ENCODE measurements at places on chromosomes 11 and 22. TPM values are rescaled to one million over a fixed set of nuclear protein-coding genes. Genes with fewer than 3 reads are reported as not detected.

NCF4 gene
- 15.1 TPM for total RNA-seq

NPAT gene
- total RNA-seq, result 8.2 TPM

SLC22A8 gene
- not detected for total RNA-seq

MS4A1 gene
- total RNA-seq, result 0.38 TPM

CSF2RB gene
- total RNA-seq, result 1.5 TPM

EIF1AD gene
- total RNA-seq, result 43.2 TPM

CRYBB3 gene
- total RNA-seq, result not detected

ANGPTL5 gene
- 0.29 TPM for total RNA-seq

GCAT gene
- total RNA-seq, result 21.7 TPM

POU2AF2 gene
- total RNA-seq, result not detected

FOLR2 gene
- total RNA-seq, result 1.7 TPM

- no peak for DNase-seq
- H3K4me3 ChIP-seq, result no peak overlapping the region
- peak overlapping the region; percentile 77 for H3K27ac ChIP-seq
- H3K27me3 ChIP-seq, result peaks cover 11% of the 10 kb centered on the region
Observed at GRCh38 chr11:119903389-119903788, 174.4 kb upstream of the NECTIN1 start.

DNA sequence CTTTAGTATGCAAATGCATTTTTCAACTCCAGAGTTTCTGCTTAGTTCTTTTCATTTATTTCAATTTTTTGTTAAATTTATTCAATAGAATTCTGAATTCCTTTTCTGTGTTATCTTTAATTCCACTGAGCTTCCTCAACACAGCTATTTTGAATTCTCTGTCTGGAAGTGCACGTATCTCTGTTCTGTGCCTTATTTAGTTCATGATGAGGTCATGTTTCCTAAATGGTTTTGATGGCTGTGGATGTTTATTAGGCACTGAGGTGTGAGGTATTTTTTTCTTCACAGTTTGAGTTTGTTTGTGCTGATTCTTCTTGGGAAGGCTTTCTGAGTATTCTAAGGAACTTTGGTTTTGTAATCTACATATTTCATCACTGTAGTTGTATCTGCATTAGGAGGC lies 2042.8 kb upstream of the RAG2 start:
- no peaks in the 10 kb centered on the region for H3K27me3 ChIP-seq
- H3K27ac ChIP-seq, result no peak overlapping the region
- DNase-seq, result no peak

DNA sequence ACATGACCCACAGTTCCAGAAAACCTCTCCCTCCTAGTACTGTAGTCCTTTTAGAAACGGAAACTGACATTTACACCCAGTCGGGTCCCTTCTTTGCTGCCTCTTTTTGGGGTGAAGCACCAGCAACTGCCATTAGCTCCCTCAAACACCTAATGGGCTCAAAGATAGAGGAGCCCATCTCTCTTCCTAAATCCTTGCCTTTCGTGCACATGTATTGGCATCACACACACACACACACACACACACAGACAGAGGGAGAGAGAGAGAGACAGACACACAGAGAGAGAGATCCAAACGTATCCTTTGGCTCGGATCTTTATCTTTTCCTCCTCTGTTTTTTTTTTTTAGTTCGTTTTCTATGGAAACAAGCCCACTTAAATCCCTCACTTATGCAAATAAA lies 716 bp downstream of the GRM5 start:
- no peak overlapping the region for H3K27ac ChIP-seq
- DNase-seq, result no peak
- peaks cover 48% of the 10 kb centered on the region for H3K27me3 ChIP-seq
- H3K4me3 ChIP-seq, result no peak overlapping the region

DNA sequence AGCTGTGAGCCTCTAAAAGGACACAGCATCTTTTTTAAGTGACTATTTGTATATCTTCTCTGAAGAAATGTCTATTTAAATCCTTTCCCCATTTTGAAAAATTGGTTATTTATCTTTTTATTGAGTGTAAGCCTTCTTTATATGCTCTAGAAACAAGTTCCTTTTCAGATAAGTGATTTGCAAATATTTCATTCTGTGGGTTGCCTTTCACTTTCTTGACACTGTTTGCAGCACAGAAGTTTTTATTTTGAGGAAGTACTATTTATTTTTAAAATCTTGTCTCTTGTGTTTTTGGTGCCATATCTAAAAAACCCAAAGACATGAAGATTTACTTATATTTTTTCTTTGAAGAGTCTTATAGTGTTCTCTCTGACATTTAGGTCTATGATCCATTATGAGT lies 40.1 kb upstream of the LYVE1 start:
- no peaks in the 10 kb centered on the region for H3K27me3 ChIP-seq
- H3K4me3 ChIP-seq, result no peak overlapping the region
- no peaks in the 10 kb centered on the region for H3K36me3 ChIP-seq
- H3K27ac ChIP-seq, result no peak overlapping the region

DNA sequence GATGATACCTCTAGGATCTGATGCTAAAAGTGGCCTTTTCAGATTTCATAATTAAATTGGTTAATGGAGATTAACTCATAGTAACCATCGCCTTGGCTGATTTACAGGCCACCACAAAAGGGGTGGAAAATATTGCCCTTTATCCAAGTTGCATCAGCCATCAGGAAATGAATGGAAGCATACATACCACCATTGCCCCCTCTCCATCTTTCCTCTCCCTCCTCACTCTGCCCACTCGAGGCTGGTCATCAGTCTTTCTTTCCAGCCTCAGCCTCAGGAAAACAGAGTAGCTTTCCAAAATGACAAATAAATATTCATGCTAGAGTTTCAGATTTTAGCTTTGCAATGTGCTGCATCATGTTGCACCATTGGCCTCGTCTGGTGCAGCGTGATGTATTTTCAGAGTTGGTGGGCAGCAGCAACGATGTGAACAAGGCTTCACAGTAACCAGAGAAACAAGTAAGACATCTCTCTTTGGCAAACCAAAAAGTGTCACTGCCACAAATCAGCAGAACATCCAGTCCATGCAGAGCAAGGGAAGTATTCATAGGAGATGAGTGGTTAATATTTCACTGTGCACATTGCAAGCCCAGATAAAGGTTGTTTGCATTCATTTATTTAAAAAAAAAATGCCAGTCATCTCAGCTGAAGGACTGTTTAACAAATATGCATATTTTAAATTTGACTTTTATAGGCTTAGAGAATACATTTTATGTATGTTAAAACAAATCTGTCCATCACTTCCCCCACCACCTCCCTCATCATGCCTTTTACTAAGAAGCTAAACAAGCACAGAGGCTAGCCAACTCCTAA lies 136.7 kb upstream of the FAT3 start:
- H3K27ac ChIP-seq, result no peak overlapping the region
- no peaks in the 10 kb centered on the region for H3K36me3 ChIP-seq
- no peak overlapping the region for H3K4me3 ChIP-seq
- no peak for DNase-seq

- H3K27me3 ChIP-seq, result no peaks in the 10 kb centered on the region
- H3K36me3 ChIP-seq, result no peaks in the 10 kb centered on the region
- DNase-seq, result no peak
- peaks cover 17% of the 10 kb centered on the region for H3K4me1 ChIP-seq
- no peak overlapping the region for H3K27ac ChIP-seq
- no peak overlapping the region for H3K4me3 ChIP-seq
Observed at GRCh38 chr11:66986178-66986545, 11.1 kb downstream of the C11orf86 start.

- H3K4me3 ChIP-seq, result no peak overlapping the region
- no peak for DNase-seq
- no peaks in the 10 kb centered on the region for H3K36me3 ChIP-seq
- no peak overlapping the region for H3K27ac ChIP-seq
Observed at GRCh38 chr11:122215244-122215992, 99.4 kb upstream of the BLID start.

DNA sequence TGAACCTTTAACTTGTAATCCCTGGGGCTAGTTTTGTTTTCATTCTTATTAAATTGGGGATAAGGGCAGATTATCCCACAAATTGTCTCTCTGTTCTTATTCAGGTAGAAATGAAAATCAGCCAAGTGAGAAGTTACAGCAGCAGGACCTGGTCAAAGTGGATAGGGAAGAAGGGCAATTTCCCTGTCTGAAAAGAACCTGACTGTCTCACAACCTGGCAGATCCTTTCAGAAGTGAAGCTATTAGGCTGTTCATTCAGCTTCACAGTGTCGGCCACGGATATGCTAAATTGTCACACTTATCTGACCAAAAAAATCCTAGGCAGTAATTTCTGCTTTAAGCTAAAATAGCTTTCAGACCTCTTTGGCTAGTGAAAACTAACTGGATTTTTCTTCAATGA lies 712.6 kb upstream of the ANO5 start:
- no peaks in the 10 kb centered on the region for H3K36me3 ChIP-seq
- no peak for DNase-seq
- no peak overlapping the region for H3K4me3 ChIP-seq
- no peaks in the 10 kb centered on the region for H3K27me3 ChIP-seq

- H3K4me1 ChIP-seq, result no peaks in the 10 kb centered on the region
- no peak overlapping the region for H3K27ac ChIP-seq
- no peaks in the 10 kb centered on the region for H3K27me3 ChIP-seq
Observed at GRCh38 chr11:108733479-108734116, 68.7 kb downstream of the DDX10 start.

DNA sequence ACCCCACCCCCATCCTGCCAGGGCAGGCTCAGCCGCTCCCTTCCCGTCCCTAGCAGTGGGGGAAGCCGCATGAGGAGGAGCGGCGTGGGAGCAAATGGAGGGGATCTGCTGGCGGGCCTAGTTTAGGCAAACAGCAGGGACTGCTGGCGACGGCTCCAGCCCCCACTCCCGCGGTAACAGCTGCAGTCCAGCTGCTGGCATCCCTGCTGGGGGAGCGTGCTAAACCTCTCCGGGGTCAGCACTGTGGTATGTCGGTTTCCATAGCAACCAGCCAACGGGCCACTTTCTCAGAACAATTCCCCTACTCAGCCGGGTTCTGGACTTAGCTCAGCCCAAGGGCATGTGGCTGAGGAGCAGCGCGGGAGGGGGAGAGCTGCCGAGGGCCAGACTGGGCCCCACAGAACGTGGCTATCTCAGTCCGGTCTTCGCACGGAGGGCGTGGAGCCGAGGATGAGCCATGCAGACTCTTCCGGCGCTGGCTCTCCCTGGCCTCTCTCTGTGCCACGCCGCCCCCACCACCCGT lies 98.8 kb downstream of the PKNOX2 start:
- H3K27ac ChIP-seq, result peak overlapping the region; percentile 44
- H3K4me3 ChIP-seq, result peak overlapping the region; percentile 37
- no peaks in the 10 kb centered on the region for H3K27me3 ChIP-seq

DNA sequence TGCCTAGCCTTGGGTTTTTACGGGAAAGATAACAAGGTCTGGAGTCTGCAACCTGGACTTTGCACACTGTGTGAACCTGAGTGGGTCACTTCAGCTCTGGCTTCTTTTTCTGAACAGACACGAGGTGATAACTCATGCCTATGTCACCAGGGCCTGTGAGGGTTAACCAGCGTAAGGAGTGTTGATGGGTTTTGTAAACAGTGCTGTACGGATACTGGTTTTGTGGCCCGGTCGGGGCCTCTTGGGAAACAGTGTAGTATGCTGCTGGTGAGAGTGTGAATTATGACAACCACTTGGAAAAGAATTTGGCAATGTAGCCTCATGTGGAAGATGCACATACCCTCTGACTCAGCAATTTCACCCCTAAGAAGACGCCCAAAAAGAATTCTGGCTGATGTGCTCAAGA lies 266.8 kb downstream of the MN1 start:
- no peaks in the 10 kb centered on the region for H3K36me3 ChIP-seq
- no peaks in the 10 kb centered on the region for H3K27me3 ChIP-seq
- H3K4me1 ChIP-seq, result no peaks in the 10 kb centered on the region

DNA sequence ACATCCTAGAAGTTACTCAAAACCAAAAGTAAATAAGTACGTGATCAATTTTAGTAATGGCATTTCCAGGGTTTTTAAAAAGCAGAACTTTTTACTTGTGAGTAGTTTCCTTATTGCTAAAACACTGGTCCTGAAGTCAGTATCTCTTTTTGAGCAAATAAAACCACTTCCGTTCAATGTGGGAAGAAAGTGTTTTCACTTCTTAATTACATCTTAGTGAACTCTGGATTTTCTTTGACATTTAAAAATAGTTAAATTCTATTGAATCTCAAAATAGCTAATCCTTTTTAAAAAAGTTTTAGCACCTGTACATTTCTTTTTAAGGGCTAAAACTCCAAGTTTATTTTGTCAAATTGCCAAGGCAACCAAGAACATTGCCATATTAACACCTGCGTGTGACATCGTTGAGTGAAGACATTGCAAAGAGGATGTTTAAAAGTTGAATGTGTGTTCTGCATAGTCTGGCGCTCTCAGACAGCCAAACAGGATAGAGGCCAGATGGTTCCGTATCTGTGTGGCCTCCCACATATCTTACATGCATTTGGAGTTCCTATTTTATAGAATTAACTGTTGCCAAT lies 17.2 kb upstream of the OR5B21 start:
- no peak overlapping the region for H3K4me3 ChIP-seq
- no peaks in the 10 kb centered on the region for H3K36me3 ChIP-seq
- no peak for DNase-seq
- no peaks in the 10 kb centered on the region for H3K27me3 ChIP-seq

DNA sequence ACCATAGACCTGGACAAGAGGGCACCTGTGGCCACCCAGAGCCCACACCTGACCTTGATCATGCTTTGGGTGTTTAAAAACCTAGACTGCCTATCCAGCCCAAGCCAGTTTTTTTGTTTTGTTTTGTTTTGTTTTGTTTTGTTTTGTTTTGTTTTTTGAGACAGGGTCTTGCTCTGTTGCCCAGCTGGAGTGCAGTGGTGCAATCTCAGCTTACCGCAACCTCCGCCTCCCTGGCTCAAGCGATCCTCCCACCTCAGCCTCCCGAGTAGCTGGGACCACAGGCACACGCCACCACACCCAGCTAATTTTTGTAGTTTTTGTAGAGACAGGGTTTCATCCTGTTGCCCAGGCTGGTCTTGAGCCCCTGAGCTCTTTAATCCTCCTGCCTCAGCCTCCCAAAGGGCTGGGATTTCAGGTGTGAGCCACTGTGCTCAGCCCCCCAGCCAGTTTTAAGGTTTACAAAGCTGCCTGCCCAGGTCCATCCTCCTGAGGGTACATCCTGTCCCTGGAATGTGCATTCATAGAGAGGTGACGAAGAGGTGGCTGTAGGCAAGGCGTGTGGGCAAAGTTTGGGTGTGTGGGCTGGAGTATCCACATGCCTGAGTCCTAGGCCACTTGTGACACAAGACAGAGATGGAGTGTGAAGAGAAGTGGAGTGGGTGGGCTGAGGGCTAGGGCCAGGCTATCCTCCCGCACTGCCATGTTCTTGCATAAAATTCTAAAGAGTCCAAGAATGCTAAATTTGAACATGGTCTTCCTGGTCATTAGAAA lies 3.3 kb upstream of the CD82 start:
- H3K4me1 ChIP-seq, result peaks cover 80% of the 10 kb centered on the region
- no peak overlapping the region for H3K4me3 ChIP-seq
- DNase-seq, result no peak
- no peaks in the 10 kb centered on the region for H3K36me3 ChIP-seq
- H3K27me3 ChIP-seq, result no peaks in the 10 kb centered on the region

DNA sequence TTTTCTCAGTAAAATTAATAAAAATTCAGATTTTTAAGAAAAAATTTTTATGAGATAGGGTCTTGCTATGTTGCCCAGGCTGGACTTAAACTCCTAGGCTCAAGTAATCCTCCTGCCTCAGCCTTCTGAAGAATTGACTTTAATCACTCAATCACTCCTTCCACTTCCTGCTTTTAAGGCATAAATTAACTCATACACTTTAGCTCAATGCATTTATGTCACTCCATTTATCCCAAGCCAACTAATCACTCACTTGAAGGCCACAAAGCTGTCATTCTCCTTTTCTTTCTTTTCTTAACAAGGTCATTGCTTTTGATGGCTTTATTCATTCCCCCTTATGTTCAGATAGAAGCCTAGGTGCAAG lies 877 bp downstream of the ALG9 start:
- peaks cover 6% of the 10 kb centered on the region for H3K4me1 ChIP-seq
- H3K4me3 ChIP-seq, result peak overlapping the region; percentile 80
- H3K36me3 ChIP-seq, result peaks cover 44% of the 10 kb centered on the region
- peak overlapping the region; percentile 94 for H3K27ac ChIP-seq
- no peak for DNase-seq
- no peaks in the 10 kb centered on the region for H3K27me3 ChIP-seq
